ENCODE measurements at places on chromosomes 4 and X.
A peak's percentile ranks its signal among the peaks of the same experiment; 100 is the strongest.

DNA sequence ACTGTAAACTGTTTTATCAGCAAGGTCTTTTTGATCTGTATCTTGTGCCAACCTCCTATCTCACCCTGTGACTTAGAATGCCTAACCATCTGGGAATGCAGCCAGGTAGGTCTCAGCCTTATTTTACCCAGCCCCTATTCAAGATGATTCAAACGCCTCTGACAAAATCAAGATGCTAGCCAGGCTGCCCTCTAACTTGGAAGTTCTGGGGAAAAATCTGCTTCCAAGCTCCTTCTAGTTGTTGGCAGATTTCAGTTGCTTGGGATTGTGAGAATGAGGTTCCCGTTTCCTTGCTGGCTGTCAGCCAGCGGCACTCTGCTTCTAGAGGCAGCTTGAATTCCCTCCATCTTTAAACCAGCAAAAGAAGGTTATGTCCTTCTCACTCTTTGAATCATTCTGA is 34.7 kb downstream of the LUZP4 start:
- DNase-seq, result peak; percentile 40

GRCh38 chrX:122813876-122814275 is 370.2 kb upstream of the GRIA3 start:
- no peak for DNase-seq

DNA sequence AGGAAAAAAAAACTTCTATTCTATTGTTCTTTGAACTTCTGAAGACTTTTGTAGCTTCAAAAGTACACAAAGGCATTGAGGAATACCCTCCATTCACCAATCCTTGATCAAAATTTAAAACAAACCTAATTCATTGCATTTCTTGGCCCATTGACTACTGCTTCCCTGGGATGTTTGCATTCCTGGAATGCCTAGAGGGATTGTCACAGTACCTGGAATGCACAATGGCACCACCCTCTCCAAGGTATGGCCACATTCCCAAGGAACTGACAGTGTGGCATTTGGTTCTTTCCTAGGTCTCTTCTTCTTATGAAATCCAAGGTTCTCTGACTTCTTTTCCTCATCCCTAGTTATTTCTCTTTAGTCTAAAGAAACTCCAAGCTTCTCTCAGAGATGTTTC is 600.7 kb downstream of the CCSER1 start:
- DNase-seq, result peak; percentile 2

- peak; percentile 67 for DNase-seq
These were observed 13.8 kb downstream of the RNF4 start for GRCh38 chr4:2482693-2483092.

DNA sequence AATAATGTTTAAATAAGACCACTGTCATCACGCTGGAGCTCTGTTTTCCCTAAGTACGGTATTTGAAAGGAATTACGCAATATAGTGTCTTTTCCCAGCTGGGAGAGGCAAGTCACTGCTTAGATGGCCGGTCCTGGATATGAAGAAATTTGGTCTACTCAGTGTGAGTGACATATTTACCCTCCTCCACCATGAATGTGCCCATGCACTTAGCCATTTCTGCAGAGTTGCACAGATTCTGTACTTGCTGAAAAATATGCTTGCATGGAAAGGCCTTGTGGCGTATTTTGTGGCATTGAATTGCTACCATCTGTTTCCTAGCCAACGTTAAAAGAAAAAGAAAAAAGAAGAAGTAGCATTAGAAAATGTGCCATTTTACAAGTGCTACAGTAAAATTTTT is 73.1 kb downstream of the ADGRL3 start:
- peak; percentile 60 for DNase-seq

Measured in amniotic epithelial cell (primary cell).